8988T (cell line): ENCODE measurements at places on chromosomes 11 and 22.

DNA sequence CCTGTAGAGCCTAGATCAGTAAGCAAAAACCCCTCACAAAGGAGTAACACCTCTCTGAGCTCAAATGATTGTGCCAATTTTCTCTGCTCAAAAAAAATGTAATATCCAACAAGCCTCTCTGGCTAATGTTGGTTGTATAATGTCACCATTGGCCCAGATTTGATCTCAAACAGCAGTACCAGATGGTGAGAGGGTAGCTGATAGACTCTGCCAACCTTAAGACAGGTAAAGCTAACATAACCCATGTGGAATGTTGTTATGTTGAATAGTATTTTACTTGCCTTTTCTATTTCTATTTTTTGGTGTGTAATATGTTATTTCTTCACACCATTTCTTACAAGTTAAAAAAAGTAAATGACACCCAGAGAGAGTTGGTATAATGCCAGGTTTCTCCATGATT is 166.7 kb upstream of the GUCY1A2 start:
- DNase-seq: no peak

DNA sequence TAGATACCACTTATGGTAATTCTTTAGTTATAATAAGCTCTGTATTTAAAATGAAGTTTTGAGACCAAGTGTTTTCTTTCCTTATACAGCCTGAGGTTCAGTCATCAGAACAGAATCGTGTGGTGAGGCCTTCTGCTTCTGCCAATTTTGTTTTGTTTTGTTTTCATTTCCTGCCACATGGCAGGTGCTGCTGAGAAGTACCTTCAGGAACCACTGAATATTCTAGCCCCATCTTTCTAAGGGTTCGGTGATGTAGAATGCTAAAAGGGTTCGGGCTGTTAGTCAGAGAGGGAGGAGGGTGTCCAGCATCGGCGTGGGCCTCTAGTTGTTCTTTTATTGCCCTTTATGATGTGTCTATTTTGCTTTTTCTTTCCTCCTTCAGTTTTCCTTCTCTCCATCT is 25.8 kb downstream of the TNRC6B start:
- DNase-seq: no peak

GRCh38 chr22:19761725-19762567 is 1.4 kb downstream of the TBX1 start:
- DNase-seq: no peak

- DNase-seq: peak; percentile 13
Measured at GRCh38 chr11:2515401-2516275, 70.8 kb downstream of the KCNQ1 start.

DNA sequence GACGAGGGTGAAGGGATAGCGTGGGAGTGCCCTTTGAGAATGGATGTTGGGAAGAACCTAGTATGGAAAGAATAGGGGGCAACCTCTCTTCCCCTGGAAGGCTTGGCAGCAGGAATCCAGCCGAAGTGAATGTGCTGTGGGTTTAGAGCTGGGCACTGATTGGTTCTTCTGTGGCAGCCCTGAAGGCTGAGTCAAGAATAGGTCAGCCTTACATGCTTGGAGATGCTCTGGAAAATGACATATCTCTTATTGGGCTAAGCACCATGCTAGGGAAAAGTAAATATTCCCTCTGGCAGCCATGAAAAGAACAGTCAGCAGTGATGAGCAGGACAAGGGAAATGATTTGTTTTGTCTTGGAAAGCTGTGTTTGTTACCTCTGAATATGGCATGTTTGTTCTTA is 149.5 kb downstream of the COMMD9 start:
- DNase-seq: no peak

DNA sequence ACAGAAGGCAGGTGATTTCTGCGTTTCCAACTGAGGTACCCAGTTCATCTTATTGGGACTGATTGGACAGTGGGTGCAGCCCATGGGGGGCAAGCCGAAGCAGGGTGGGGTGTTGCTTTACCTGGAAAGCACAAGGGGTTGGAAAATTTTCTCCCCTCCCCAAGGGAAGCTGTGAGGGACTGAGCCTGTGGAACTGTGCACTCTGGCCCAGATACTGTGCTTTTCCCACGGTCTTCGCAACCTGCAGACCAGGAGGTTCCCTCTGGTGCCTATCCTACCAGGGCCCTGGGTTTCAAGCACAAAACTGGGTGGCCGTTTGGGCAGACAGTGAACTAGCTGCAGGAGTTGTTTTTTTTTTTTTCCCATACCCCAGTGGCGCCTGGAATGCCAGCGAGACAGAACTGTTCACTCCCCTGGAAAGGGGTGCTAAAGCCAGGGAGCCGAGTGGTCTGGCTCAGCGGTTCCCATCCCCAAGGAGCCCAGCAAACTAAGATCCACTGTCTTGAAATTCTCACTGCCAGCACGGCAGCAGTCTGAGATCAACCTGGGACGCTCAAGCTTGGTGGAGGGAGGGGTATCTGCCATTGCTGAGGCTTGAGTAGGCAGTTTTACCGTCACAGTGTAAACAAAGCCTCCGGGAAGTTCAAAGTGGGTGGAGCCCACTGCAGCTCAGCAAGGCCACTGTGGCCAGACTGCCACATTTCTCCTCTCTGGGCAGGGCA is 97.2 kb downstream of the JRKL start:
- no peak for DNase-seq

DNA sequence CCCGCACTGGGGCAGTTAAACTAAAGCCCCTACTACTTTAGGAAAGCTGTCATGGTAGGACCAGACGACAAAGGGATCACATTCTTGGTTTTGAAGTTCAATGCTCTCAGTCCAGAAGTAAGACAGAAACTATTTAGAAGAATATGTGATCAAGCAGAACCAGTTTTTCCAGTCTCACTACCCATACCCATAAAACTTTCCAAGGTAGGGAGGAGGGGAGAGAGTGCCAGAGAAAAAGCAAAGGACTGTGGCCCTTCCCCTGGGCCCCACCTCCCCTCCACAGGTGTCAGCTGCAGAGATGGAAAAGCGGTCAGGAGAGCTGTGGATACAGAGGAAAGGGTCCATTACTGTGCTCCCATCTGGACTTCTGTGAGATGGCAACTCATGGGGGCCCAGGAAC is 587.1 kb downstream of the SOX6 start:
- no peak for DNase-seq
